Stimulated activated naive CD8-positive, alpha-beta T cell treated with anti-CD3 and anti-CD28 coated beads, Interleukin-15, Interleukin-2, amounts not matched to agents 100 U/mL and 50 U/mL, for 24 hours (primary cell): ENCODE measurements at places on chromosomes 4 and X.
A peak's percentile ranks its signal among the peaks of the same experiment; 100 is the strongest.

DNA sequence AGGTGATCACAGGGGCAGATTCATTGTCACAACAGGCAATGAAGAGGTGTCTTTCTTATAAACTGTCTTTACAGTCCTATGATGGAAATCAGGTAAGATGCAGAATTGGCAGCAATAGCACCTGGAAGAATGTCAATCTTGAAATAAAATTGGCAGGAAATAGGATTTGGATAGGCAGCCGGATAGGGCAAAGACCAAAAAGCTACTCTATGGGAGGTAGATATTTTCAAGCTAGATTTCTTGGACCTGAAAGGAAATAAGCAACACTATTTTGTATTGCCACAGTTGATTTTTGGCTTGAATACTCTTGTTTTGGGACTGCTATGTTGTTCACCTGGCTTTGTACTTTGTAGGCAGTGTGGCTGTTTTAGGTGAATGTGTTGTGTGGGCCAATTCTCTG, 314.2 kb downstream of the SLC7A11 start:
- no peak for DNase-seq

DNA sequence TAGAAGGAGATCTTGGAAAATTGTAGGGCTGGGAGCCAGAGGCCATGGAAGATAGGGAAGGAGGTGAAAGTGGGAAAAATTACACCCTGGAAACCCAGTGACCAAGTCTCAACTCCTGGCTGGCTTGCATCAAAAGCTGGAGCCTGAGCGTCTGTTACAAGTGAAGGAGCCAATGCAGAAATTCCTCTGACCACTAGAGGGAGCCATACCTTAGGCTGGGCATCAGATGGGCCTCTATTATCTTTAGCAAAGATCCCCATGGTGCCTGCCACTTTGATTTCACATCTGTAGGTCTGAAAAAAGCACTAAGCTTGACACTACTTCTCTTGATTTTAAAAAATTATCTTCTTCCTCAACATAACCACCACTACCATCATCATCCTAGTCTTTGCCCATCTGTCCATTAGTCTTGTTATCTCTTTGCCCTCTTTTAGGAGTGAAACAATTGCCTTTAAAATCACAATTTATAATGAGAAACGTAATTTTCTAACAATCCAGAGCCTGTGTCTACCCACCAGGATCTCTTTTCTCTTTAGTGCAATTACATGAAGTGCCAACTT, 62.9 kb downstream of the ANAPC4 start:
- DNase-seq, result peak; percentile 66

GRCh38 chr4:159101988-159102621, 774 bp upstream of the RAPGEF2 start:
- no peak for DNase-seq

- DNase-seq, result no peak
Measured at GRCh38 chr4:162101337-162101736, 62.5 kb downstream of the FSTL5 start.

DNA sequence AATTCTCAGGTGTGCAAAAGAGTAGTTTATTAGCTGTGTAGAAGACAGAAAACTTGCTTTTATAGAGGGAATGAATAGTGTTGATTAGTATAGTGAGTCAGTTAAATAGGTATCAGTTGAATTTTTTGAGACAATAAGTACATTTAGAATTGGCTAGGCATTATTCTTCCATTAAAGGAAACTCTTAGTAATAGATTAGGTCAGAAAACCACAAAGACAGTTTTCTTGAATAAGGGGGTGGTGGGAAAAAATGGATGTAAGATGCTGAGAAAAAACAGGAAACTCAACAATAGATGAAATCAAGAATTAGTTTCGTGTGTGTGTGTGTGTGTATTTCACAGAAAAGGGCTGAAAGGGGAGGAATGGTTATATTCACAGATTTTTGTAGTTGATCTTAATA, 16.8 kb downstream of the CD38 start:
- no peak for DNase-seq

GRCh38 chr4:3320361-3321023, 27.7 kb downstream of the RGS12 start:
- DNase-seq, result no peak

DNA sequence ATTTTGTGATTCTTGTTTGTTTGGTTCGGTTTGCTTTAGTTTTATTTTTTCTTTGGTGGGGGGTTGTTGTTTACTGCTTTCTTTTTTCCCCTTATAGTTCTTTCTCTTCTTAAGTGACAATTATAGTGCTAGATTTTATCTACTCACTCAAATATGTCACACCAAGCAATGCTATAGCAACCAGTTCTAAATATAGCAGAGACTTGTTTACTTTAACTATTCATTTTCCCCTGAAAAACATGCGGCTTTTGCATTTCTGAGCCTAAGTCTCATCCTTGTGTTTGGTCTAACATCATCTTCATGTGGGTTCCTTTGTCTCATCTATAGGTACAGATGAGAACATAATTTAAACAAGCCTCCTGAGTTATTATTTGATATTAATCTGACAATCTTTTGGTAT, 676.6 kb downstream of the FAT4 start:
- DNase-seq, result no peak

GRCh38 chr4:98977557-98977956, 18.0 kb upstream of the METAP1 start:
- no peak for DNase-seq

GRCh38 chrX:129980540-129981199, 1.8 kb upstream of the BCORL1 start:
- DNase-seq, result peak; percentile 24

DNA sequence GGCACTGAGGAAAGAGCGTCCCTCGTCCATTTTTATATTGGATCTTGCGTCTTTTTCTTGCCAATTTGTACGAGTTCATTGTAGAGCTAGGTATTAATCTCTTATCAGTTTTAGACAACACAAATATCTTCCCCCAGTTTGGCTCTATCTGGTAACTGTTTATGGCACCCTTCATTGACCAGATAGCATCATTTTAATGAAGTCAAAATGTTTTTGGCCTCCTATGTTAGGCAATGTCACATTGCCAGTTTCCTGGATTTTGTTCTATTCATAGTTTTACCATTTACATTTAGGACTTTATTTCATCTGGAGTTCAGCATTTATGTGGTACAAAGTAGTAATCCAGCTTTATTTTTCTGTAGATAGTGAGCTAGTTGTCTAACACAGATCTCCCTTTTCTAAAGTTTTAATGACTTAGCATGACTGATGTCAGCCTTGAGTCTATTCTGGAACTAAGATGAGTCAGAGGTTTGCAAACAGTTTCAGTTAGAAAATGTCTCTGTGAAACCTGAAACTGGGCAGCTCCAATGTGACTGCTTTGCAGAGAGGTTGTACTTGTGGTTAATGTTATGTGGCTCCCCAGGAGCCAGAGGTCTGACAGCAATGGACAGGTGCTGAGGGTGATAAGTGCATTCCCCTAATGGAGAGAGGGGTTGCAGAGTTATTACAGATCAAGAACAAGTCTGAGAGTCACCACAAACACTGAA, 5.3 kb upstream of the STBD1 start:
- peak; percentile 22 for DNase-seq

DNA sequence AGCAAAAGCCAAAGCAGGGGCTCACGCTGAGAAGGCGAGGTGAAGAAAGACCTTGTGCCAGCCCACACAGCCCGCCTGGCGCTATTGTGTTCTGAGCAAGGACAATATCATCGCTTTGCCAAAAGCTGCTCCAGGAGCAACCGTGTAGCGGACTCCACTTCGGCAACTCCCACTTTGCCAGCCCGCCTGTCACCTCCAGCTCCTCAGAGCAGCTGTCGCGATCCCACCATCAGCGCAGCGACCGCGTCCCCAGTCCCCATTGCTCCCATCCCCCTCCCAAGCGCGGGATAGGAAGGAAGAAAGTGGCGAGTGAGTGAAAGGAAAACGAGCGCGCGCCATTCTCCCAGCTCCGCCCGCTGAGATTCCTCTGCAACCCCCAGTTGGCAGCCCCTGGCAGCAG, 759 bp downstream of the ZC4H2 start:
- DNase-seq, result peak; percentile 32

GRCh38 chr4:85658766-85659439, 184.0 kb downstream of the ARHGAP24 start:
- DNase-seq, result no peak

GRCh38 chr4:137156054-137156453, 376.2 kb downstream of the PCDH18 start:
- no peak for DNase-seq

DNA sequence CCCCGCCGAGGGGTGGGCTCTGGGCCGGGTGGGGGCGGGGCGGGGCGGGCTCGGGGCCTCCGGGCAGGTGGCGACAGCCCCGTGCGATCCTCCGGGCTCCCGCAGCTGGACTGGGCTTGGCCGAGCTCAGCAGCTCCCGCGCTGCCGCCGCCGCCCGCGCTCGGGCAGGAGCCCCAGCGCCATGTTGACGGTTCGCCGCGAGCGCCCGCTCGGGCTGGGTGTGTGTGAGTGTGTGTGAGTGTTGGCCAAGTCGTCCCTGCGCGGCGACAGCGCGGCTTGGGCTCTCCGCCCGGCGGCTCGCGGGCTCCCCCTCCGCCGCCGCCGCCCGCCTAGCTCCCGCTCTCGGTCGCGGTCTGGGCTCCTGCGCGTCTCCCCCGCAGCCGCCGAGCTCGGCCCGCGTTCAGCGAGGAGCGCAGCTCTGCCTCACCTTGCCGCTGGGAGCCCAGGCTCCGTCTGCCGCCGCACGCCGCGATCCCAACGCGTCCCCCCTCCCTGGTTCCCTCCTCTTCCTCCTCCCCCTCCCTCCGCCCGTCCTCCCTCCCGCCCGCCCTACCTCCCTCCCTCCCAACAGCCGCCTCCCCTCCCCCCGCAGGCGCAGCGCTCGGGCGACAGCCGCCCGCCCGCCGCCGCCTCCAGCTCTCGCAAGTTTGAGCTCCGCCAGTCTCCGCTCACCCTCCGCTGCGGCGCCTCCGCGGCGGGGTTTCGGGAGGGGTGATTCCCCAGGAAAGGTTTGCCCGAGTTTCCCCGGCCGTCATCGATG, at the start of gene BCOR:
TSS of gene BCOR (minus strand) at position 455 of the 760 bp plus-strand sequence. CDS start 20,029 bp downstream, outside the sequence.
- peak; percentile 80 for DNase-seq

- DNase-seq, result peak; percentile 9
Measured at GRCh38 chrX:17860811-17861488, at the start of gene RAI2. Gene RAI2 (minus strand): TSS chrX:17861298. CDS start chrX:17802010, 59,288 bp downstream.

DNA sequence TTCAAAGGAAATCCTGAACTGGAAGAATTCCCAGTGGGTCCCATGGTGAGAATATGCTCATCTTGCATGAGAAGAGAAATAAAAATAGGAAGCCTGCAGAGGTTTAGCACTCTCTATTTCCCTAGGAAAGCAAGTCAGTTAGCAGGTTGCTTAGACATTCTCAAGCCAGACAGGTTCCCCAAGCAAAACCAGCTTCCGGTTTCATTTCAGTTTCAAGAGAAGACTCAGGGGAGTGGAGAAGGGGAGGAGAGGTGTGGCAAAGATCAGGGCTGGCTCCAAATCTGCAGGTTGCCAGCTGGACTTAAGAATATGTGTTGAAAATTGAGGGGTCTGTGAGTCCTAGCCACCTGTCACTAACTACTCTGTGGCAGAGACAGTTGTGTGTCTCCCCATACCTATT, 107.5 kb downstream of the CLNK start:
- no peak for DNase-seq

DNA sequence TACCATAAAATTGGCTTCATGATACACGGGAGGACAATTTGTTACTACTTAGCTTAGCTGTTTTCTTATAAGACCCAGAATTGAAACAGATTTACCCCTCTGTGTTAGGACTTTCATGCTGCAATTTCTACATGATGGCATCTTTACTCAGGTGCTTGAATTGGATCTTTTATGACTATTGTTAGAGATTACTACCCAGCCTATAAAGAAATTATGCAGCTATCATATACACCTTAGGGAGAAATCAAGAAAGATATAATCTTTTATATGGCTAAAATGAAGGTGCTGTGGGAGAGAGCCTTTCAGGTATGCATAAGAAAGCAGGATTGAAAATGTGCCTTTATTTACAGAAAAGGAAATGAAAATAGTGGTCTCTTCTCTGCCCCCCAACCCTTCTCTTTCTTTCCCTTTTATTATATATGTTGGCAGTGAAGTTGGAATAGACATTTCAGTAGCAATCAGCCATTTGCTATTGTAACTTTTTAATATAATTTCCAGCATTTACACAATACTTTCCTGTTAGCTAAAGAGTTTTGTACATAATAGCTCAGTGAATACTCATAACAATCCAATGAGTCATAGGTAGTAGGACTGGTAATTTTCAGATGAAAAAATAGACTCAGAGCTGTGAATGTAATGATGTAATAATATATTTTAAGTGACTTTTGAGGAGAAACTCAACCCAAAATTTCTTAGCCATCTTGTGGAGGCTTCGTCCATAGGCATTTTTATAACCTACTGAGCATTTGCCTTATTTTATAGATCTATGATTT, 311.8 kb downstream of the ADGRL3 start:
- DNase-seq, result no peak

- no peak for DNase-seq
Measured at GRCh38 chrX:13101441-13102139, 57.2 kb upstream of the FAM9C start.

- DNase-seq, result no peak
Measured at GRCh38 chr4:25310066-25310802, 2.3 kb upstream of the ZCCHC4 start.

DNA sequence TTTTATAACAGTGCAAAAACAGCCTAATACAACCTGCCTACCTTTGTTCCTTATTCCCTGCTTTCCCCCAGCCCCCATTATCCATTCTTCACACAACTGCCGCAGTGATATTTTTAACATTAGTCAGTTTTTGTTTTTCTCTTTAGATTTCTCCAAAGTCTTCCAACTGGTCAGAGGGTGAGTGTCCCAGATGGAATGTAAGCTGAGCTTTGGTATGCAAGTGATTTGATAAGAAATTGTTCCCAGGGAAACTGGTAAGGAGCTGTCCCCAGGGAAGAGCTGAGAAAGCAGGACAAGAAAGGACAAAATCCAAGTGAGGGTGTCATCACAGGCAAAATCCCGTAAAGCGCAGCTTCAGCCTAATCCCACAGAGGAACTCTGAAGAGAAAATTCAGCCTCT, 475.5 kb upstream of the ADGRL3 start:
- DNase-seq, result no peak

DNA sequence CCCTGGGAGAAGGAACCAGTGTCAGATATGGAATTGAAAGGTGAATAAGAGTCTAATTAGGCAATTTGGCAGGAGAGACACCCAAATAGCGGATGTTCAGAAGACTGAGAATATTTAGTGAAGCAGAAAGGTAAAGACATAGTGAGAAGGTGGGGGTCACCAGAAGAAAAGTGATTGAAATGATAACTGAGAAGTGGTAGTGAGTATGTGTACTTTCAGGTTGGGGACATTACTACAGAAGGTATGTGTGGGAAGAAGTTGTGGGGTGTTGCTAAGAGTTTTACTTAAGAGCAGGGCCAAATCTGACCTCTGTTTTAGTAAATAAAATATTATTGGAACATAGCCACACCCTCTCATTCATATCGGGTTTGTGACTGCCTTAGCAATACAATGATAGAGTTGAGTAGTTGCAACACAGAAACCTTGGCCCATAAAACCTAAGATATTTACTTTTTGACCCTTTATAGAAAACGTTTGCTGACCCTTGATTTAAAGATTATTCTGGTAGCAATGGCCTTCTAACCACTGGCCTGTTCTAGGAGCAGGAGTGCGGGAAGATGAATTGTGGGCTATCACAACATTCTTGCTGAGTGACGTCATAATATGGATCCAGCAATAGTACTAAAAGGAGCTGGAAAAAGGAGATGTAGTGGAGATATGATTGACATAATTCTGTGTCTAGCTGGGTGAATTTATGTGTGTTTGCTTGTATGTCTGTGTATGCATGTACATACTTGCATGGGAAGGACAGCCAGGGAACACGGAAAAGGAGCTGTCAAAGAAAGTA, 115.3 kb downstream of the HS3ST1 start:
- no peak for DNase-seq

GRCh38 chr4:77354550-77354949, 197.5 kb downstream of the CCNG2 start:
- no peak for DNase-seq
